Fibroblast of the conjunctiva (primary cell): ENCODE measurements at places on chromosomes 7 and 10.
A peak's percentile ranks its signal among the peaks of the same experiment; 100 is the strongest.

DNA sequence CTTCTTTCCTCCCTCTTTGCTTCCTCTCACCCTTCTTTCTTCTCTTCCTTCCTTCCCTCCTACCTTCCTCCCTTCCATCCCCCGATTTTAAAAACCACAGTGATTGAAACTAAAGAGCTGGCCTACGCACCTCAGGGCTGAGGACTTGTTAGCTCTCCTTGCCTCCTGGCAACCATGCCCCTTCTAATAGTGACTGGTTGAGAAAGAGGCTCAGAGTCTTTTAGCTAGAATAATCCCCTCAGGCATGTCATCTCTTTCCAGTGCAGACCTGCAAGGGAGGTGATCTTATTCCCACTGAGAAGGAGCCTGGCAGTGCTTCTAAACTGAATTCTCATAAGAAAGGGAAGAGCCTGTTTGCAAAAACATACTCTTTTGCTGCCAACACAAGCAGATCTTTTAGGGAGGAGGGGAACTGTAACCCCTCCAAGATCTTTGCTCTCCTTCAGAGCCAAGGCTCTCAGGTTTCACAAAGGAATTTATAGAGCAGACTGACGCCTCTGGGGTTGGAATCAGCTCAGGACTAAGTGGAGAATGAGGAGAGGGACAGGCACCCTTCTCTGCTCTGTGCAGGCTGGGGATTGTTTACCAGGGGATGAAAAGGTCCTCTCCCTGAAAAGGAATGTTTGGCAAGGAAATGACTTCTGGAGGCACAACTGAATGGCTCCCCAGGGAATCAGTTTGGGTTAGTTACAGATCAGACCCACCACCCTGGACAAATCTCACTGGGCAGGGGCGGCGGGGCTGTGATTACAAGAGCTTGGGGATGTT lies 9.4 kb upstream of the ANKRD1 start:
- peak; percentile 81 for DNase-seq

DNA sequence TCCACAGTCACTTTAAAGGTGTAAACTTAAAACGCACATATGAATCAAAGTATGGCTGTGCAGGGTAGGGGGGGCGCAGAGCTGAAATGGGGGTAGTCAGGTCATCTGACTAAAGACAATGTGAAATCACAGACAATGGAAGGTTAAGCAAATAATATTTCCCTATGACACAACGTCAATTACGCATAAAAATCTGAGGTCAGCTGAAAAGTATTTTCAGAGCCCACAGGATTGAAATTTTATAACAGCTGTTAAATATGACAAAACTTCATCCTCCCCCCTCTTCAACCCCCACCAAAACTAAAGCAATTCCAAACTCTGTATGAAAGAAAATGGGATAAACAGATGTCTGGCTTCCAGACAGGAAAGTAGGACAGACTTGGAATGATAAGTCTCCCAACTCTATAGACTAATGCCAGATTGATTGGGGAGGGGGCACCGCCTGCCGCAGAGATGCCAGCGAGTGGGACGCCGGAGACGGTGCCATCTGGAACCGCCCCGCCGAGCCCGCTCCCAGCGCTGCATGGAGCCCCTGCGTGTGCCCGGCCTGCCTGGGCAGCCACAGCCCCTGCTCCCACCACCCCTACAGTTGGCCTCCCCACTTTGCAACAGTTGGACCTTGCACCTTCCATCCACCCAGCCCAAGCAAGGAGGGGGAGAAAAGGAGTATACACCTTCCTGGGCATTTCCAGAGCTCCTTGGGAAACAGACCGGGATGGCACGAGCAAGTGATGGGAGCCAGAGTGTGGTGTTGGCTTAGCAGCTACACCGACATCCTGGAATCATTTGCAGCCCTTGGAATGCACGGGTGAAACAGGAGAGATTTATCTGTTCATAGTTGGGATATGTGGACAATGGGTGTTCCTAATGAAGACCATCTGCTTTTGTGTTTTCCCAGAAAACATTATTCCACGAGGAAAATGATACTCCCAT lies 10.7 kb downstream of the EBF3 start:
- no peak for DNase-seq

DNA sequence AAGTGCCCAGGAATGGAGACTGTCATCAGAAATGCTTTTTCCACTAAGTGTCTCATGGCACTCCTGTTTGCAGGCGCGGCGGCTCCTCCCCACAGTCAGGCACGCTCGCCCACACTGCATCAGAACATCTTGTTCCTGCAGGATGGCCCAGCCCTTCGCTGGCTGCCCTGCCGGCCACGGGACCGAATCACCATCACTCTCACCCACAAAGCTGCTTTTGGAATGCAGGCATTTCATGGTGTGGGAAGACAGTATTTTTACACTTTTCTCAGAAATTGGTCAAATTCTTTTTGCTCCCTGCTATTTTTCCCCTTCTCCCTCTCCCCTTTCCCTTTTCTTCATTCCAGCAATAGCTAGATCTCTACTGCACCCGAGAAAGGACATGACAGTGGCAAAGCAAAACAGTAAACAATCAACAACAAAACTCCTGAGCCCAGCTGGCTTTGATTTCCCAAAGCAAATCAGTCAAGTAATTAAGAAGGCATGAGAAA lies 176.1 kb upstream of the TNS3 start:
- DNase-seq, result peak; percentile 86

DNA sequence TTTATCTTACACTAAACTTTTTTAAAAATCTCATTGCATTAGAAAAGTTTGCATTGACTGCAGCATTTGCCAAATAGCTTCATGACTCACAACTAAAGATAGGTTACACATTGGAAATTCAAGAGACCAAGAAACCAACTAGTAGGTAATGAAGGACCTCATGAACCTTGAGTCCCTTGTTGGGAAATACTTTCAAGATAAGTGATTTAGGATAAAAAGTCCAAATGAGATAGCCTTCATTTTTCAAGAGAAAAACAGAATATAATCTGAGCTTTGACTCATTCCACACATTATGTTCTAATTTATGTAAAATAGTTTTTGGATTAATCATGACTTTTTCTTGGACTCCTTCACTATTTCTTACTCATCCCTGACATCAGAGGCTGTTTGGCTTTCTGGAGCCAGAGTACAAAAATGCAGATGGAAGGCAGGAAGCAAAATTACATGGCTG lies 13.1 kb upstream of the LIPF start:
- DNase-seq, result peak; percentile 67

DNA sequence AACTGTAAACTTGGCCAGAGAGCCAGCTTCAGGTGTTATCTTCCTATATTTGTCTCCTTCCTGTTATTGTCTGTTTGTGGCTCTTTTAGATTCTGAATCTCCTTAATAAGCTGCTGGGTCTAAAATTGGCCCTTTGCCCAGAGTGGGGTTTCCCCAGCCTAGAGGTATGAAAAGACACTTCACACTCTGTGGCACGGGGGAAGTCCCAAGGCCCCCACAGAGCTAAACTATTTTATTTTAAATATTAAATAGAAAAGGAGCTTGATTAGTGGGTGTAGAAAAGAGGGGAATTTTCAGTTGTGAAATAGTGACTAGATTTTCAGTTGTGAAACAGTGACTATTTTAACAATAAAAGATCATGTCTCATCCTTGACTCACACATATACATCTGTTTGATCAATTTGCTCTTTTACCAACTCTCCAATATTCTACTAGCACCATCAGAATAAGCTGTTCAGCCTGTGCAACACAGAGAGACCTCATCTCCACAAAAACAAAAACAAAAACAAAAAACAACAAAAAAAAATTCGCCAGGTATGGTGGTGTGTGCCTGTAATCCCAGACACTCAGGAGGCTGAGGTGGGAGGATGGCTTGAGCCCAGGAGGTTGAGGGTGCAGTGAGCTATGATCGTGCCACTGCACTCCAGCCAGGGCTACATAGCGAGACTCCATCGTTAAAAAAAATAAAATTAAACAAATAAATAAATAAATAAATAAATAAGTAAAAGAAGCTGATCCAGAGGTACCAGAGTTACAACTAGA lies 24.9 kb upstream of the ADO start:
- no peak for DNase-seq

- no peak for DNase-seq
Measured at GRCh38 chr10:28985137-28985885, 303.6 kb upstream of the LYZL1 start.

GRCh38 chr7:131109011-131109758 lies 218.5 kb upstream of the MKLN1 start:
- DNase-seq, result no peak

DNA sequence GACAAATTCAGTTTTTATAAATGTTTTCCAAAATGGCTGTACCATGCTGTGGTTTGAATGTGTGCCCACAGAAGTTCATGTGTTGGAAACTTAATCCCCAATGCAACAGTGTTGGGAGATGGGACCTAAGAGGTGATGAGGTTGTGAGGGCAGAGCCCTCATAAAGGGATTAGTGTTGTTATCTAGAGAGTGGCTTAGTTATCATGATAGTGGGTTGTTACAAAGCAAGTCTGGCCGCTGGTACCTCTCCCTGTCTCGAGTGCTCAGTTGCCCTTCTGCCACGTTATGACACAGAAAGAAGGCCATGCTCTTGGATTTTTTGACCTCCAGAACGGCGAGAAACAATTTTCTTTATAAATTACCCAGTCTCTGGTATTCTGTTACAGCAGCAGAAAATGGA lies 119.0 kb downstream of the BTAF1 start:
- DNase-seq, result no peak

- DNase-seq, result no peak
Measured at GRCh38 chr7:132117181-132117580, 459.1 kb downstream of the PLXNA4 start.

DNA sequence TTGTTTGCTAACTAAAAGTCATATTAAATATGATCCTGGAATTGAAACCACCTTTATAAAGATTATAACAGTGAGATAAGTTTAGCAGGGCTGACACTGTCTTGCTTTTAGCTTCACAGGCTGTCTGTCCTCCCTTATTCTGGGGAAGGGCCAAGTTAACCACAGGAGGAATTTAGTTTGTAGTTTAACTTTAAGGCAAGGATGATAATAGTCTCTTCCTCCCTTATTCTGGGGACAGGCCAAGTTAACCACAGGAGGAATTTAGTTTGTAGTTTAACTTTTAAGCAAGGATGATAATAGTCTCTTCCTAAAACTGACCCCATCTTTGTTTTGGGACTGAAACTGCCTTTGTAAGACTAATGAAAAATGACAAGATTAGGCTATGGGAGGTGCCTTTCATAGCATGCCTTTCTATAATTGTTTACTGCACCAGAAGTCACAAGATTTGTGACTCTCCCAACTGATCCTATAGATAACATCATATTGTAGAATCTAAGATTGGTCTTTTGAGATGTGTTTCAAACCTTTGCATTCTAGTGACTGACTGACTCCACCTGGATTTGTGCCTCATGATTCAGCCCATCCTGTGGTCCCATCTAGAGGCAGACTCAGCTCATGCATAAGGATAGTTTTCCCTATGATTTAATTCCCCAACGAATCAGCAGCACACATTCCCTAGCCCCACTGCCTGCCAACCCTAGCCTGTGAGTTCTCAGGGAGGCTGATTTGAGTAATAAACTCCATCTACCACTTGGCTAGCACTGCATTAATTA lies 212.0 kb downstream of the MAGI2 start:
- DNase-seq, result peak; percentile 10

- DNase-seq, result no peak
Measured at GRCh38 chr7:64183126-64183742, 23.8 kb upstream of the ZNF735 start.

DNA sequence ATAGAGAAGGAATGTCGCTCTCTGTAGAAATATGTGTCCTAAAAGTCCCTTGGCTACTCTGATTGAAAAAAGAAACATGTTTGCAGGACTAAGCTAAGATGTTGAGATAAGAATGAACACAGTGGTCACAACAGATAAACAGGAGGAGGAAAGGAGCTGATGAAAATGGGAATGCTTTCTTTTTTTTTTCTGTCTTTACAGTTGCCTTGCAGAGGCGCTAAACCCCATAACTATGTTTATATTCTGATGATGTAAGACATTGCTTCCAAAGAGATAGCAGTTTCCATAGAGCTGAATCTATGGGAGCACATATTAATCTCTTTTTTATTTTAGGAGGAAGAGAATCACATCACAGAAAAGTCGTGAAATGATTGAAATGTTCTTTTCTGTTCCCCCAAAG lies 153.5 kb upstream of the LYZL1 start:
- DNase-seq, result no peak

GRCh38 chr7:17010637-17011300 lies 129.0 kb upstream of the AGR3 start:
- DNase-seq, result no peak

DNA sequence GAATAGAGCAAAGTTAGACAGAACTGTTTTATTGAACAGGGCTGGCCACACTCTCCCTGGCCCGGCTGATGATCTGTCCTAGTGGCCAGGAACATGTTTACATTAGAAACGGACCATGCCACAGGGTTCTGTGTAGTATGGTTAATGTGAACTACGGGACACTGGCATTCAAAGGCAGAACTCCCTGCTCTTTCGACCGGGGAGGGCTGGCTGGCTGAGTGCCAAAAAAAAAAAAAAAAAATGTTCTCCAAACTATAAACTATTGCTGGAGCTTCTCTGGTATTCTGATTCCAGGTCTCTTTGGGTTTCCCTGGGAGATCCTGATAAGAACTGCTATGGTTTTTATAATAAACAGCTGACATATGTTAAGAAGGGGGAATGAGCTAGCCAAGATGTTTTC lies 1262.6 kb upstream of the SORCS1 start:
- DNase-seq, result no peak

DNA sequence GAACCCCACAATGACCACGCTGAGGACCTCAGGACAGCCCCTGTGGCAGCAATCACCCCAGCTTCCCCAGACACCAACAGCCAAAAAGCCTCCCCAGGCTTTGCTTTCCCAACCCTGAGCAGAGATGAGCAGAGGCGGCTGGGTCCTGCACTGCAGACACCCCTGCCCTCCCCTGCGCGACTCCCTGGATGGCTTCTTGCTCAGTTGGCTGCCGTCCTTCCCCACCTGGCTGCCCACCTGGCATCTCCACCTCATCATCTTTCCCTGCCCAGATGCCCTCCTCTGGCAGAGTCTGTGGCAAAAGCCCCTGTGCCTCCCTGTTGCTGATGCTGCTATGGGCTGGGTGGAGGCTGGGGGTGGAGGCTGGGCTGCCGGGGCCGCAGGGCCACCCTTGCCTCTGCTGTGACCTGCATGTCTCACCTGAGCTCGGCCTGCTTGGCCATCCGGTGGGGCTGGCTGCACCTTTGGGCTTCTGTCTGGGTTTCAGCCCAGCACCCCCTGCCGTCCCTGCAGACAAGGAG lies 567.7 kb downstream of the TCERG1L start:
- no peak for DNase-seq

GRCh38 chr10:93826355-93826754 lies 67.4 kb upstream of the SLC35G1 start:
- DNase-seq, result no peak

GRCh38 chr7:13990319-13990983 lies 985 bp upstream of the ETV1 start:
- no peak for DNase-seq
